Activated gamma-delta T cell treated with anti-CD3 and anti-CD28 coated beads, Interleukin-2, amount 50 U/mL, for 16 hours (primary cell): ENCODE measurements at places on chromosomes 7 and 10.

- DNase-seq: peak; percentile 44
These were observed 157.2 kb upstream of the ZNF92 start for GRCh38 chr7:65216469-65216868.

GRCh38 chr7:84477786-84478478, 283.3 kb upstream of the SEMA3A start:
- no peak for DNase-seq

DNA sequence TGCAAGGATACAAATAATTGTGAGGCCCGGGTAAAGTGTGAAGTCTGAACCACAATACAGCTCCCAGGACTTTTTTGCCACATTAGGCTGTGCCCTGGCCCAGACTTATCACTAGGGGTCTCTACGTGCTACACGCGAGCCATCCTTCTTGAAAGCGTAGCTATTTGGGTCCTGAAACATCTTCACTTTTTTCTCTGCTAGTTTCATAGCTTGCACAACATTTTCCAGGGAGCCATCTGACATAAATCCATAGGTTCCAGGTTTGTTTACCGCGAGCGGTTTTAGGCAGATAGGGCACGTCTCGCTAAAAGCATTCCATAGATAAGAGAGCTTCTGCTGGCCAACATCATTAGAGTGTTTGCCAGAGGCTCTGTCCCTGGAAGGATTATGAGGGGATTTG, 226.5 kb downstream of the RPS24 start:
- no peak for DNase-seq

- no peak for DNase-seq
These were observed 46.8 kb downstream of the IKZF1 start for GRCh38 chr7:50351267-50351666.

GRCh38 chr7:130090745-130091532, 20.6 kb downstream of the KLHDC10 start:
- DNase-seq: no peak

DNA sequence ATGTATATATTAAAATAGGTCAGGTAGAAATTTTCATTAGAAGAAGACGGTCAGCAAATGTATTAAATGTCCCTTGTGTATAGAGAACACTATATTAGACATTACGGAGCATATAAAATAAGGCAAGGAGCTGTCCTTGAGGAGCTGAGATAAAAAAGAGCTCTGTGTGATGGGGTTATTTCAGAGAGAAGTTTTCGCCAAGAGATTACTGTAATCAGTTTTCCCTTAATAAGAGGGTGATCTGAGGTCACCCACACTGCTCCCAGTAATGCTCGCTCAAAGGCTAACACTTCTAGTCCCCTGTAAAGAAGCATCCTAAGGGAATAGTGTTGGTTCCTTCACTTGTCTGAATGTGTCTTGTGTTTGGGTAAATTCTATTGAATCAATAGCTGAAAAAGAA, 86.7 kb upstream of the PRR15 start:
- DNase-seq: no peak

DNA sequence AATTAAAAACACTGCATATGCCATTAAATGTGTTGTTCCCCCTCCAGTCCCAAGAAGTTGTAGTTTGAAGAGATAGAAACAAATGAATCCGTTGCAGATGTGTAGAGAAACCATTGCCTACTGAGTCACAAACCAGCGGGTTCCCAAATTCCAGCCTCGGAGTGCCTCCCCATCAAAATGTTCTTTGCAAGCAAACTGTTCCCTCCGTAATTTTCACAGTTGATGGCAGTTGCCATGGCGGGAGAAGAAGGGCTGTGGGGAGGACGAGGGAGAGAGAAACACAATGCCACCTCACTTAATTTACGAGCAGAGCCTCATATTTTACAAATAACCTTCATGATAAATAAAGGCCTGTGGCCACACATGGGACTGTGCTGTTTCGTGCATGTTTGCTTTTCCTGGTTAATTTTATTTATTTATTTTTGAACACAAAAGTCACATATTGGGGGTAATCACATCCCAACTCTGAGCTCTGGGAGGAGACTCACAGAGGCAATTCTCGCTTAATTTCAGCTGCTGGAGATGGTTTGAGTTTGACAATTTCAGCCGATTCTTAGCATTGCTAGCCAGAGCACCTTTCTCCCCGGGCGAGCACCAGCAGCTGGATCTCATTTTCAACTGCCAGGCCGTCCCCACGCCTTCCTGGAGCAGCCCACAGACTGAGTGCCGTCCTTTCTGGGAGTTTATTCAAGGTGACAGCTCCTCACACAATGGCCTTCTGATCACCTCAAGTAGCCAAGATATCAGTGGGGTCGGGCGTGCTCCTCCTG, 1084.2 kb downstream of the KCNMA1 start:
- no peak for DNase-seq

DNA sequence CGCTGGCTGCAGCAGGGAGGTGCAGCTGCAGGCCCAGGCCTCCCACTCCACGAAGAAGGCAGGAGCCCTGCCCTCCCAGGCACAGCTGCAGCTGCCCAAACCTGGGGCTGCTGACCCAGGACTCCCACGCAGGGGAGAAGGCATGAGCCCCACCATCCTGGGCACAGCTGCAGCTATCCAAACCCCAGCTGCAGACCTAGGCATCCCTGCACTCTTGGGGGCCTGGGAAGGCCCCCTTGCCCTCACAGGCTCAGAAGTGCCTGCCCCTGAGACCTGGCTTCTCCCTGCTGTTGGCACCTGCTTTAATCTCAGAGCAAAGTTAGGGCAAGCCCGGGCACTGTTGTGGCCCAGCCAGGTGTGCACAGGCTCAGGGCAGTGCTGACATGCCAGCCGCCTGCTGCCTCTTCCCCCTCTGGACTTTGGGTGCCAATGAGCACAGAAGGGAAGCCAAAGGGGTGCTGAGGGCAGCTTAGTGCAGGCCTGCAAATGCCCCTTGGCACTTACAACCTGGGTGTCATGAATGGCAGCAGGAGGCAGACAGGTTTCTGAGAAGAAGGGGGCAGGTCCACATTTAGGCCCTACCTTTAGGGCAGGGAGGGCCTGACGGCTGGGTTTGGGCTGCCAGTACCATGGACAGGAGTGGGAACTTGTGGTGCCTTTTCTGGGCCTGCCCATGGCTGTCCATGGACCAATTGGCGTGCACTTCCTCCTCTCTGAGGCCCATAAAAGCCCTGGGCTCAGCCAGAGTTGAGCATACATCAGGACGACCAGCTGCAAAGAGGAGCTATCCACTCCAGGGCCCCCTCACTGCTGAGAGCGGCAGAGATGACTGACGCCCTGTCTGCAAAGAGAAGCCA, 31.1 kb downstream of the CRTAC1 start:
- no peak for DNase-seq

- DNase-seq: no peak
These were observed 21.2 kb upstream of the PWWP2B start for GRCh38 chr10:132375795-132376297.

DNA sequence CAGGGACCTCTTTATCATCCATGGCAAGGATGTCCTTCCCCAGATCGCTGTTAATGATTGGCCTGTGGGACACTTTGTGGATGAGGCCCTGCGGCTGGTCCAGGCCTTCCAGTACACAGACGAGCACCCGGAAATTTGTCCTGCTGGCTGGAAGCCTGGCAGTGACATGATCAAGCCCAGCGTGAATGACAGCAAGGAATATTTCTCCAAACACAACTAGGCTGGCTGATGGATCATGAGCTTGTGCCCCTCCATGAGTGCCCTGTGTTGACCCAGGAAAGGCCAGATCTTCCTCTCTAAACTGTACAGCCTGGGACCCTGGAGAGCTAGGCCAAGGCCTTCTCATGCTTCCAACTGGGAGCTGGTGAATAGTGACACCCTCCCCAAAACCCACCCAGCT, 124.1 kb downstream of the CUL2 start:
- no peak for DNase-seq

DNA sequence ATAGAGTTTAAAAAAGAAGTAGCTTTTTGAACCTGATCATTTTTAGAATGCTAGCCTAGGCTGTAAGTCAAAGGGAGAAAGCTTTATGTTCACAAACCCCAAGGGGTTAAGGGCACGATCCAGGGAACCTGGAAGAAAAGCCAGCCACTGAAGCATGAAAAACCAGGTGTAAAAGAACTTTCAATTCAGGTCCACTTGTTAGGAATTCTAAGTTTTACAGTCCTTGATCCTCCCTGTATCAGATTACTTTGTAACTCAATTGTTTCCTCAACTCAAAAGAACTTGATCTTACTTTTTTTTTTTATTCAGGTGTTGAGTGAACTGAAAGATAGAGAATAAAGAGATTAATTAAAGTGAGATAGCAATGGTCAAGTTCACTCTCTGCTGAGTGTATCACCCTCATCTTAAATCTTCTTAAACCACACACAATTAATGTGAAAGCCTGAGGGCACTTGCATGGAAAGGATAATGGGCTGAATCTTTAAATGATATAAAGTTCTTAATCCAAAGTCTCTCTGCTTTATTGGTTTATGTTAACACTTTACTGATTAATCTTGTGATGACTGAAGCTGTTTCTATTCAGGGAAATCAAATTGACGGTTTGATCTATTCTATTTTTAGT, 672.2 kb upstream of the LRRN3 start:
- no peak for DNase-seq

DNA sequence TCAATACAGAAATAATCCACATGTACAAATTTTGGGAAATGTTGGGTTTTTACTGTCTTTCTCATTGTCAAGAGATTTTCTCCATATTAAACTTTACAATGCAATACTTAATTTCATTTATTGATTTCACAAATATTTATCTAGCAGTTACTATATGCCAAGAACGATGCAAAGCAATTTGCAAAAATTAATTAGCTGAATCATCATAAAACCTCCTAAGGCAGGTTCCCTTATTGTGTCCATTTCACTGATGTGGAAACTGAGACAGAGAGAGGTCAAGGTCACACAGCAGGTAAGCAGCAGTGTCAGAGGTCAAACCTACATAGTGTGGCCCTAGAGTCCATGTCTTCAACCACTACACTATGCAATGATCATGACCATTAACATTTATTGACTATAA, 286.8 kb upstream of the AUTS2 start:
- no peak for DNase-seq

GRCh38 chr10:124685261-124685660, 58.9 kb downstream of the FAM53B start:
- no peak for DNase-seq

- DNase-seq: peak; percentile 5
These were observed 72.6 kb upstream of the NFKB2 start for GRCh38 chr10:102322914-102323313.

DNA sequence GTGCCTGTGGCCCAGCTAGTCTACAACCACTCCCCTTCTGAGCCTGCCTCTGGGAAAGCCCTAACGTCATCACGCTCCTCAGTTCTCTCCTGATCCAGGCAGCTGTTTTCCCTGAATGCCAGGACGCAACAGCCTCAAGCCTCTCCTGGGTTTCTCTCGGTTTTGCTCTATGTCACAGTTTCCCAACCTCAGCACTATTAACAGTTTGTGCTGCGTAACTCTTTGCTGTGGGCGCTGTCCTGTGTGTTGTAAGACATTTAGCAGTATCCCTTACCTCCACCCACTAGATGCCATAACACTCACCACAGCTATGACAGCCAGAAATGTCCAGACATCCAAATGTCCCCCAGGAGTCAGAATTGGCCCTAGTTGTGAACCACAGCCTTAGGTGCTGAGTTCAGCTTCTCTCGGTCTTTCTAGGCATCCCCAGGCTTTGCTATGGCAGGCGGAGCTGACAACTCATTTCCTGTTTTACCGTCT, 226.3 kb upstream of the NPVF start:
- DNase-seq: no peak

- no peak for DNase-seq
These were observed 4.7 kb downstream of the MICALL2 start for GRCh38 chr7:1454542-1454941.

- no peak for DNase-seq
These were observed 18.8 kb upstream of the PPP1R9A start for GRCh38 chr7:94888551-94888950.

DNA sequence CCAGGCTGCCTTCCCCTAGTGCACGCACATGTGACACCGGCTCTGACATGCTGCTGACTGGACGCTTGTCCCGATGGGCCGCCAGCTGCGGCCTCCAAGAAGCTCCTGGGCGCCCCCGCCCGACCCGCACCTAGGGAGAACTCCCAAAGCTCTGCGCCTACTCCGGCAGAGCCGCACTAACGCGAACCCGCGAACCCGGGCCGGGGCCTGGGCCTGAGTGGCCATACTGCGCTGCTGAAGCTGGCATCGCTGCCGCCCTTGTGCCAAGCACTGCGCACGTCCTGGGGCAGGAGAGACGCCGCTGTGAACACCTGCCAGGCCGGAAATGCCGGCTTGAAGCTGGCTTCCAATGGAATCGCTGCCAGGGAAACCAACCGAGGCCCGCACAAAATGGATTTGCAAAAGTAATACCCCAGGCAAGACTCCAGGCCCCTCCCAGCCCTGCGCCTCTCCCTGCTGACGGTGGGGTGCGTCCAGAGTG, 85.1 kb downstream of the WASHC2A start:
- DNase-seq: no peak

GRCh38 chr10:117350909-117351308, 24.3 kb downstream of the PDZD8 start:
- DNase-seq: no peak

DNA sequence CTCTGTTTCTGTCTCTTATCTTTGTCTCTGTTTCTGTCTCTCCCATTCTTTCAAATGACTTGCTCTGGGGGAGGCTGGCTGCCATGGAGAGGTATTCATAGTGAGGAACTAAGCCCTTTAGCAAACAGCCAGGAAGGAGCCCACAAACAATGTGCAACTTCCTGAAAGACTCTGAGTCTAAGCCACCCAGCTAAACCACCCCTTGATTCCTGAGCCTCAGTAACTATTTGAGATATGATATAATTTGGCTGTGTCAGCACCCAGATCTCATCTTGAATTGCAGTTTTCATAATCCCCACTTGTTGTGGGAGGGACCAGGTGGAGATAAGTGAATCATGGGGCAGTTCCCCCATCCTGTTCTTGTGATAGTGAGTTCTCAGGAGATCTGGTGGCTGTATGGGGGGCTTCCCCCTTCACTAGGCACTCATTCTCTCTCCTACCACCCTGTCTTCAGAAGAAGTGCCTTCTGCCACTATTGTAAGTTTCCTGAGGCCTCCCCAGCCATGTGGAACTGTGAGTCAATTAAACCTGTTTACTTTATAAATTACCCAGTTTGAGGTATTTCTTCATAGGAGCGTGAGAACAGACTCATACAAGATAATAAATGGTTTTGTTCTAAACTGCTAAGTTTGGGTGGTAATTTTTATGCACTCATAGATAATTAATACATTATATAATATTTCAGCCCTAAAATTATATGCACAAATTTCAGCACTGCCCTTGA, 121.2 kb upstream of the FOXP2 start:
- no peak for DNase-seq

DNA sequence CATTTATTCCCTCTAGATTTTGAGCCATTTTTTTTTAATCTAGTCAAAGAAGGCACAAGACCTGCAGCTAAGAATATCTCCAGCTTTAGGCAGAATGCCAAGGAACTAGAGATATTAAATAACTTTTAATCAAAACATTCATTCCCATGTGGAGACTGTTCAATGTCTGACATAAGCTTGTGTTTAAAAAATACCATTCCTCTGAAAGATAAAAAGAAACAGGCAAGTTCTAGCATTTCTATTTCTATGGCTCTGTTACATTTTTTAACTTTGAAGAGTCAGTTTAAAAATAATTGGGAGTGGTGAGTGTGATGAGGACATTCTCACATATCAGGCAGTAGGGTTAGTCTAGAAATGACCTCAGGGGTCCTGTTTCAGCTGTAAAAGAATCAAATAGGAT, 48.0 kb downstream of the RHOBTB1 start:
- no peak for DNase-seq

- no peak for DNase-seq
These were observed 122.8 kb downstream of the GALNT17 start for GRCh38 chr7:71254751-71255150.

GRCh38 chr7:149865437-149865836, 8.3 kb upstream of the ATP6V0E2 start:
- DNase-seq: peak; percentile 34

- DNase-seq: no peak
These were observed 141.9 kb upstream of the MKI67 start for GRCh38 chr10:128268015-128268722.
